ENCODE measurements at places on chromosomes 2 and 18.

GRCh38 chr2:214716811-214717560, 92.5 kb downstream of the BARD1 start:
- H3K4me1 ChIP-seq: no peaks in the 10 kb centered on the region
- H3K4me3 ChIP-seq: no peak overlapping the region
- H3K27ac ChIP-seq: no peak overlapping the region
- no peaks in the 10 kb centered on the region for H3K36me3 ChIP-seq
- no peaks in the 10 kb centered on the region for H3K27me3 ChIP-seq
- no peak for DNase-seq

- H3K4me1 ChIP-seq: peaks cover 4% of the 10 kb centered on the region
- no peak overlapping the region for H3K27ac ChIP-seq
- no peaks in the 10 kb centered on the region for H3K36me3 ChIP-seq
- no peak overlapping the region for H3K4me3 ChIP-seq
- no peak for DNase-seq
Observed at GRCh38 chr18:79874553-79875530, 76.6 kb downstream of the SLC66A2 start.

DNA sequence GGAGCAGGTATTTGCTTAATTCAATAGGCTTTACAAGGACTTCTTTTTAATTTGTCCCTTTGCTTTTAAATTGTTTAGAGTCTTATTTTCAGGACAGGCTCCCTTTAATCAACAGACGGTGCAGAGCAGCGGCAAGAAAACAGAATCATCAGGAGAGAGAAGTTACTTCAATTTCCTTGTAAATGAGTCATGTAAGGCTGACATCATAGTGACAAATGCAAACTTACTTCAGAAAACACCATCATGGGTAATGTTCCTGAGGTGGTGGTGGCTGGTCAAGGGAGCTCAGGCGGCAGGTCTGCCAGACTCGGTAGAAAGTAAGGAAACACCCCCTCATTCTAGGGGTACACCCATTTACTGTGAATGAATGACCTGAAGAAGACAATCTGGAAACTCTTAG, 395.1 kb downstream of the FBXO15 start:
- H3K27ac ChIP-seq: no peak overlapping the region
- no peaks in the 10 kb centered on the region for H3K4me1 ChIP-seq
- DNase-seq: no peak
- no peak overlapping the region for H3K4me3 ChIP-seq

DNA sequence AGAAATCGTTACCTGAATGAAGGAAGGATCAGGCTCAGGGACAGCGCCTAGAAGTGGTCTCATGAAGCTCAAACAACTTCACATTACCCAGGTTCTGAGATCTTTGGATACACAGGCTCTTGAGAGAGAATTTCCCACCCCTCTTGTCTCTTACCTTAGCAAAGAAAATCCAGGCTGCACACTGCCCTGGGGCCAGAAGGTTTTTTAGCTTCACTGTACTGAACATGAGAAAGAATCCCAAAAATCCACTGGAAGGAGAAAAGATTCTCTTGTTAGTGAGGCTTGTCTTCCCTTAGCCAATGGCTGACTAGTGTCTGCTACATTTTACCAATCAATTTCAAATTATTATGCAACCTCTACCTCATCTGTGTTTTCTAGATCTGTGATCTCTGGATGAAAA, 101.0 kb upstream of the RIOK3 start:
- no peak overlapping the region for H3K4me3 ChIP-seq
- peaks cover 8% of the 10 kb centered on the region for H3K4me1 ChIP-seq
- H3K27ac ChIP-seq: no peak overlapping the region
- DNase-seq: no peak
- no peaks in the 10 kb centered on the region for H3K36me3 ChIP-seq

GRCh38 chr18:60248336-60249330, 123.9 kb downstream of the MC4R start:
- no peaks in the 10 kb centered on the region for H3K4me1 ChIP-seq
- no peak for DNase-seq
- H3K27me3 ChIP-seq: no peaks in the 10 kb centered on the region
- no peak overlapping the region for H3K4me3 ChIP-seq
